ENCODE measurements at places on chromosomes 16 and 17. TPM values are rescaled to one million over a fixed set of nuclear protein-coding genes. Genes with fewer than 3 reads are reported as not detected.
A peak's percentile ranks its signal among the peaks of the same experiment; 100 is the strongest.

The DNASE1L2 gene
- total RNA-seq: 0.66 TPM

The KRT27 gene
- not detected for total RNA-seq

The CPNE7 gene
- total RNA-seq: 1.2 TPM

The KRT15 gene
- total RNA-seq: 0.80 TPM

DNA sequence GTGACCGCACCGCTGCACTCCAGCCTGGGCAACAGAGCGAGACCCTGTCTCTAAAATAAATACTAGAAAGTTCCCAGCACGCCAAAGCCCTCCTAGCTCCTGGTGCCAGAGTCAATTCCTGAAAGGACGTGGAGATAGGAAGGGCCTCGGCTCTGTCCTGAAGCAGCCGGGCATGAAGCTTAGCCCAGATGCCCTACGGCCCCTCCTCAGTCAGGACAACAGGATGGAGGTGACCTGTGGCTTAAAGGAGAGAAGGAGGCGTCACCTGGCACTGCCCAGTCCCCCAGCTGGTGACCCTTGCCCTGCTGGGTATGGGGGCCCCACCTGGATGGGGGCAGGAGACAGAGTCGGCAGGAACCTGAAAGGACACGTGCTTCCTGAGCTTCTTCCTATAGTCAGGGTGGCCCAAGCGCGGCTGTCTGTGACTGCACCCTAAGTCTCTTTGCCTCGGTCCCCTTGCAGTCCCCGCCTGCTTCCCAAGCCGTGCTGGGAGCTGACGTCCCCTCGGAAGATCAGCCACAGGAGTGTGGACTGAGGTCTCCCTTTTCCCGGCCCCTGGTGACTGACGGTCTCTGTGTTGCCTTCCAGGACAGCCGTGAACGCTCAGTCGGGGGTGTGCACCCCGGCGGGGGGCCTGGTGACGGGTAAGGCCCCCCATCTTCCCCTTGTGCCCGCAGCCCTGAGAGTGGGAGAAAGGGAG lies 14.9 kb upstream of the RNF213 start:
- DNase-seq: no peak

DNA sequence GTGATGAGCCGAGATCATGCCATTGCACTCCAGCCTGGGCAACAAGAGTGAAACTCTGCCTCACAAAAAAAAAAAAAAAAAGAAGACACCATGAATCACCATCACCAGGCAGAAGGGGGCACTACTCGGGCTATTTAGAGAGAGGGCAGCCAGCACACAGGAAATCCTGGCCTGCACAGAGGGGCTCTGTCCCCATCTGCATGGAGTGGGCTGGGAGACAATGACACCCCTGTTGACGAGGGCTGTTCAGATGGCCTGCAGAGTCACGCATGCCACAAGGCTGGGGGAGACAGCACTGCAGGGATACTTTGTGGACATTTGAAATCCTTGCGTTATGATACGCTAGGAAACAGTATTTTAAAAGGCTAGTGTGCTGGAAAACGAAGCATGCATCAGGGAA lies 48.3 kb downstream of the CUEDC1 start:
- DNase-seq: no peak

DNA sequence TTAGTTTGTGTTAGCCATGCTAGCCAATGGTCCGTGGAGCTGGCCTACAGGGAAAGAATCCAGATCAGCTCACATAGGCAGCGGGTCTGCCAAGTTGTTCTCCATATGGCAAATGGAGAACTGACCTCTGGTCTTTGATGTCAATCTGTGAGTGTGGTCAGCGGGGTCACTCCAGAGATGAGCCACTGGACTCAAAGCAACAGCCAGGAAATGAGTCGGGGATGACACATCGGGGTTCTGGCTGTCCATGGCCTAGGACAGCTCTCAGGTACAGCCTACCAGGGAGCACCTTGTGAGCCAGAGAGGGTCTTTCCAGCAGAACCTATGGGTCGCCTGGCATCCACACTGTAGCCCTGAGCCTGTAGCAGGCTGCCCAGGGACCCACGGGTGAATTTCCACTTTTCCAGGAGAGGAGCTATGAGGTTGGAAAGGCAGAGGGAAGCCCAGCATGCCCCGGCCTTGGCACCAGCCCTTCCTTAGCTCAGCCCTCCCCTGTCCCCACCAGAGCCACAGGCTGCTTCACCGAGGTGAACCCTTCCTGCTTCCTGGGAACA lies 203.0 kb upstream of the TNRC6C start:
- no peak for DNase-seq

DNA sequence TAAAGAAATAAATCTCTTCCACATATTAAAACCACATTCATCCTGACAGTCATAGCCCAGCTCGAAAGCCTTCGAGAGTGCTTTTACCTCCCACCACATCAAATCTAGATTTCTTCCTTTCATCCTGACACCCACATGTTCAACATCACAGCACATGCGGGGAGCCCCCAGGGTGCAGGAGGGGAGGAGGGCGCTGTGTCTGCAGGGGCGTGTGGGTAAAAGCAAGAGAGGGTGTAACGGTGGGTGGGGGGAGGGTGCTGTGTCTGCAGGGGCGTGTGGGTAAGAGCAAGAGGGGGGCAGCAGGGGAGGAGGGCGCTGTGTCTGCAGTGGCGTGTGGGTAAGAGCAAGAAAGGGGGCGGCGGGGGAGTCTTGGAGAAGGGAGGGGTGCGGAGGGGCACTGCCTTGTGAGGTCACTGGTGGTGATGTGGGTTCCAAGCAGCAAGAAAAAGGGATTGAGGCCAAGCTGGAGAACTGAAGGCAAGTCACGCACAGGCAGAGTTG lies 34.7 kb downstream of the ADCY9 start:
- DNase-seq: no peak

DNA sequence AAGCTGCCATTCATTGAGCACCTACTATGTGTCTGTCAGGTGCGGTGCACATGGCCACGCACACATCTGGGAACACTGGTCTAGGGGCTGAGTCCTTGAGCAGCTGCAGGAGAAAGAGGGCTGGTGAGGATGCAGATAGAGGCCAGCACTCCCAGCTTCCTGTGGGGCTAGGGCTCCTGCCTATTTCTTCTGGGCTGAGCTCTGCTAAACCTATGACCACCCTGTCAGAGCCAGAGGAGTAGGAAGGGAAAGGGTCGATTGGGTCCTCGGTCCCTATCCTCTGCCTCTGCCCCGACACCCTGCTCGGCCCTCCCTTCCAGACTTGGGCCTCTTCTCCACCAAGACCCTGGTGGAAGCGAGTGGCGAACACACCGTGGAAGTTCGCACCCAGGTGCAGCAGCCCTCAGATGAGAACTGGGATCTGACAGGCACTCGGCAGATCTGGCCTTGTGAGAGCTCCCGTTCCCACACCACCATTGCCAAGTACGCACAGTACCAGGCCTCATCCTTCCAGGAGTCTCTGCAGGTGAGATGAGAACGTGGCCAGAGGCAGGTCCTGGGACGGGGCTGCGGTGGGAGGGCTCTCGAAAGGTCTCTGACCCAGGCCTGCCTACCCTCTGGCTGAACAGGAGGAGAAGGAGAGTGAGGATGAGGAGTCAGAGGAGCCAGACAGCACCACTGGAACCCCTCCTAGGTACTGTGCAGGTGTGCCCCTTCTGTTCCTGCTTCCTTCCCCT lies 4.0 kb upstream of the TMEM88 start:
- DNase-seq: no peak

- no peak for DNase-seq
Measured at GRCh38 chr16:3980253-3981111, 100.0 kb upstream of the CREBBP start.

DNA sequence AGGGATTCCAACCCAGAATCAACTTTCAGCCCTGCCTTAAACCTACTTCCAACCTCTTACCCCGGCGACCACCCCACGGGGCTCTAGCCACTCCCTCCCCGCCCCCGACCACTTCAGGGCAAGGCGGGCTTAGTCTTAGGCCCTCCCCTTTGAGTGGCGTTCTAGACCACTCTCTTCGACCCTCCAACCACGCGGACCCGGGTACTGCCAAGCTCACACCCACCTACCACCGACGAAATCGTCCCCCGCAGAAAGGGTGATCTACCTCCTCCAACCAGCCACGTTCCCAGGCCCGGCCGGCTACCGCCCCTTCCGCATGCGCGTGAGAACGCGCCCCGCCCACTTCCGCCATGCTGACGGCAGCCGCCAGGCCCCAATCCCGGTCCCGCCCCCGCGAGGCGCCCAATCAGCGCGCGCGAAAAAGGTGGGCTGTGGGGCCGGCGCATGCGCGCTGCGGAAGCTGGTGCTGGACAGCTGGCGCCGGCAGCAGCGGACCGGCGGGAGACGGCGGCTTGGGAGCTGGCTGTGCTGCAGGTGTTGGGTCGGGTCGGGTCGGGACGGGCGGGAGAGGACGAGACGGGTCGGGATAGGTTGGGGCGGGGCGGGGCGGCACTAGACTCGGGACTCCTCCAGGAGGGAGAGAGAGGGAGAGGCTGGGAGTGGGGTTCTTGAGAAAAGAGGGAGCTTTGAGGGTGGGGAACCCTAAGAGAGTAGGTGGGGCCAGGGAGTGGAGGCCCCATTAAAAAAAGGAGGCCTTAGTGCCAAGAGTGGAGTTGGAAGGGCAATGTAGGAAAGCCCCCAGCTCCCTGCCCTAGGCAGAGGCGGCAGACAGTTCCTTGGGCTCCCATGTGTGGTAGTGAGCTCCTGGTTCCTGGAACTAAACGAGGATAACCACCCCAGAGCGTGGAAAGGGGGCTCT lies at the start of gene NAT9:
TSS of gene NAT9 (minus strand) at position 302 of the 919 bp plus-strand sequence. CDS start 647 bp downstream, outside the sequence.
- peak; percentile 96 for DNase-seq

DNA sequence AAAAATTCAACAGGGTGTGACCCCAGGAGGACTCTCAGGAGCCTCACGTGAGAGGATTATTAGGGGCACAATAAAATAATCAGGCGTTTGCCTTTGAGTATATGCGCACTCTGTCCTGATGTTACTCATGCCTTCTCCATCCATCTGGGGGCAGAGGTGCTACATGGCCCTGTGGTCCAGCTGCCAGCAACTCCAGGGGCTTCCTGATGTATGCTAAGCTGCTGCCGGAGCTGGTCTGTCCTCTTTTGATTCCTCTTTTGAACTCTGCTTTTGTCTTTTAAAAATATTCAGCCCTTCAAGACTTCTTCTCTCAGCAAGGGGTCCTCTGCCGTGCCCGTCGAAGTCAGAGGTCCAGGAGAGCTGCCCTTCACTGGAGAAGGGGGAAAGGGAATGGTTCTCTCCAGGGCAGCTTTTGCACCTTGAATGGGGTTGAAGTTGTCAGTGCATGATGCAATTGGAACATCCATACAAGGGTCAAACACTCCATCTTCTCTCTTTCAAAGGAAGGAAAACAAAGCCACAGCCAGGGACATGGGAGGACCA lies 431.4 kb downstream of the SHISA9 start:
- DNase-seq: no peak

DNA sequence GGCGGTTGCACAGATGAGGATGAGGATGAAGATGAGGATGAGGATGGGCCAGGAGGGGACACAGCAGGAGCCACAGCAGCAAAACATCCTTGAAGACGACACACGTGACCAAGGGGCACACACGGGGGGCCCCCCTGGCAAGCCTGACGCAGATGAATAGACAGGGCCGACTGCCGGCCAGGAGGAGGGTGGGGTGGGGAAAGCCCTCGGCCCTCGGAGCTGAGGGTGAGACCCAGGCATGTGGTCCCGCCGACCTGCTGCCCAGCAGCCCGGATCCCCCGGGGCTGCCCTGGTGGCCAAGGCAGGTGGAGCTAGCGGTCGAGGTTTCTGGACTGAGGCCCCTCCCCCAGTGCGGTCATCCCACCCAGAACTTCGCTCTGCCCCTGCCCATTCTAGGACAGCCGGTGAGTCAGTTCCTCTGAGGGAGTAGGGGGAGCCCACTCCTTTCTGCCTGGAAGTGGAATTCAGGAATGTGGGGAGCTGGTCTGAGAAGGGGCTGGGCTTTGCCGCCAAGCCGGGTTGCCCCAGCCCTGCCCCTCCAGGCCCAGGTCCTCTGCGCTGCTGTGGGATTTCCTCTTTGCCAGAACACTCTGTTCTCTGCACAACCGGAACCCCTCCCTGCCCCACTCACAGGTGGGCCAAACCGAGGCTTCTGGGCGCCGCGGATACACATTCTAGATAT lies 9.9 kb downstream of the CYGB start:
- no peak for DNase-seq

- no peak for DNase-seq
Measured at GRCh38 chr16:67463691-67464090, 17.3 kb downstream of the ATP6V0D1 start.

GRCh38 chr17:17351901-17352781 lies 49.0 kb downstream of the NT5M start:
- DNase-seq: peak; percentile 76

DNA sequence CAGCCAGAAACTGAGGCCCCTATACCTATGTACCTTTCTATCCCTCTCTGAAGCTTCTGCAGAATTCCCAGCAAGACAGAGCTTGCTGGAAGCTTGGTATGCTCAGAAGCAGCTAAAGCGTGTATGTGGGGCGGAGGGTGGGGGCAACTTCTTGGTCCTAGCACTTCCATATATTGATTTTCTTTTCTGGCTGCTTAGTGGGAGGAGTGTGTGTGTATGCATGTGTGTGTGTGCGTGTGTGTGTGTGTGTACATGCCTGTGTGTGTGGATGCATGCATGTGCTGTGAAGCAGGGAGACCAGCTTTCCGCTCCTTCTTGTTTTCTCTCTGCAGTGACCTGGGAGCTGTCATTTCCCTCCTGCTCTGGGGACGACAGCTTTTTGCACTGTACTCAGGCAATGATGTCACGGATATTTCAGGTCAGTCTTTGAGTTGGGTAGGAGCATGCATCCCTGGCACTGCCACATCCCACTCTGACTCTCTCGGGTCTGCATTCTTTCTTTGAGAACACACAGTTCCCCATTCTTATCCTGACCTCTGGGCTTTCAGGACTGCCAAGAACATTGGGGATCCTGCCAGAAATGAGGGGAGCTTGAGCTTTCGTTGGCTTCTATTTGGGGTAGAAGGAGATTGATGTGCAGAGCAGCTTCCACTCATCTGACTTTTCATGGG lies 10.7 kb downstream of the HPR start:
- no peak for DNase-seq

DNA sequence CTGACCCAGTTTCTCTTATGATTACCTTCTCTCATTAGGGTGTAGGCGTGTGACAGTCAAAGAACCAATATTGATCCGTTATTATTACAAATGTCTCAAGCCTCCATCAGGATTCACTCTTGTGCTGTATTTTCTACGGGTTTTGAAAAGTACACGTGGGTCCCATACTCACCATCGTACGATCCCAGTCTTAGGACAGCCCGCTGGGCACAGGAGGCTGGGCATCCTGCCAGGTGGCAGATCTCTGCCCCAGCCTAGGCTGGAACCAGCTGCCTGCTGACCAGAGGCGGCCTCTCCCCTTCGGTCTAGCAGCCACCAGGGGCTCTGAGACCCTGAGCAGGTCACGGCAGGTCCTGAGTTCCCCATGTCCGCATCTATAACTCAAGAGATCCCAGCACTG lies 2.0 kb upstream of the METRNL start:
- DNase-seq: no peak

DNA sequence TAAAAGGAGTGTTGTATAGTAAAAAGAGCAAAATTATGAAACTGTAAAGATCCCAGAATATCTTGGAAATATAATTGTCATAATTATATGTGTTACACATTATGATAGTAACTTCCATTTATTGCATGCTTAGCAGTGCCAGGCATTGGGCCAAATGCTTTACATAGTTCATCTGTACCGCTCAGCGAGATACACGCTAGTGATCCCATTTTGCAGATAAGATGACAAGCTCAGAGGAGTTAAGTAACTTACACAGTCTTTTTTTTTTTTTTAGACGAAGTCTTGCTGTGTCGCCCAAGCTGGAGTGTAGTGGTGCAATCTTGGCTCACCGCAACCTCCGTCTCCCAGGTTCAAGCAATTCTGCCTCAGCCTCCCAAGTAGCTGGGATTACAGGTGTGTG lies 6.8 kb upstream of the EZH1 start:
- DNase-seq: no peak

Measured in breast epithelium (tissue), 4 donors.